ENCODE measurements at places on chromosomes 2 and 18.

- DNase-seq, result no peak
Measured at GRCh38 chr2:135948642-135949355, 36.6 kb downstream of the DARS1 start.

- no peak for DNase-seq
Measured at GRCh38 chr18:3008541-3008940, 4.4 kb downstream of the LPIN2 start.

- DNase-seq, result no peak
Measured at GRCh38 chr2:48886919-48887318, 131.4 kb upstream of the LHCGR start.

- DNase-seq, result no peak
Measured at GRCh38 chr2:74233648-74234047, 35.2 kb downstream of the MTHFD2 start.

Measured in stimulated activated CD8-positive, alpha-beta memory T cell treated with anti-CD3 and anti-CD28 coated beads, Interleukin-4, amount 100 ng/mL, for 48 hours (primary cell).